ENCODE measurements at places on chromosomes 16 and 17.

GRCh38 chr17:50532452-50533024 lies at the start of gene EPN3:
EPN3 (plus strand) TSS chr17:50532735; CDS start chr17:50536557, 3,822 bp downstream.
- no peak for DNase-seq

GRCh38 chr17:82882715-82883418 lies 43.0 kb upstream of the ZNF750 start:
- no peak for DNase-seq

DNA sequence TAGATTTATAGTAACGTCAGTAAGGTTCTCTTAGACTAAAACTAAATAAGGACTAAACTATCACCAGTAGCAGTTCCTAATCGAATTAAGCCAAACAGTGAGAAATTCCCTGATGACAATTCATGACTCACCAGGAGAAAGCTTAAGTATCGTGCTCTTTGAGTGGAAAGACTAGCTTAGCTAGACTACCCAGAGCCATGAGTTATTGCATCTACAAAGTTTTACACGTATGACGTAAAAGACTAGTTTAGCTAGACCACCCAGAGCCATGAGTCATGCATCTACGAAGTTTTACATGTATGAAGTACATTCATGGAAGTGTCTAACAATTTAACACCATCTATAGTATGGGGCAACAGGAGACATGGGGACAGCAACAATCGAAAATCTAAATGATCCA lies 36.6 kb downstream of the UBE2G1 start:
- no peak for DNase-seq

GRCh38 chr17:29283496-29283895 lies 10.5 kb downstream of the NUFIP2 start:
- DNase-seq = no peak

Measured in GM13976 (cell line).